ENCODE measurements at places on chromosomes 11 and 22. TPM values are rescaled to one million over a fixed set of nuclear protein-coding genes. Genes with fewer than 3 reads are reported as not detected.

DNA sequence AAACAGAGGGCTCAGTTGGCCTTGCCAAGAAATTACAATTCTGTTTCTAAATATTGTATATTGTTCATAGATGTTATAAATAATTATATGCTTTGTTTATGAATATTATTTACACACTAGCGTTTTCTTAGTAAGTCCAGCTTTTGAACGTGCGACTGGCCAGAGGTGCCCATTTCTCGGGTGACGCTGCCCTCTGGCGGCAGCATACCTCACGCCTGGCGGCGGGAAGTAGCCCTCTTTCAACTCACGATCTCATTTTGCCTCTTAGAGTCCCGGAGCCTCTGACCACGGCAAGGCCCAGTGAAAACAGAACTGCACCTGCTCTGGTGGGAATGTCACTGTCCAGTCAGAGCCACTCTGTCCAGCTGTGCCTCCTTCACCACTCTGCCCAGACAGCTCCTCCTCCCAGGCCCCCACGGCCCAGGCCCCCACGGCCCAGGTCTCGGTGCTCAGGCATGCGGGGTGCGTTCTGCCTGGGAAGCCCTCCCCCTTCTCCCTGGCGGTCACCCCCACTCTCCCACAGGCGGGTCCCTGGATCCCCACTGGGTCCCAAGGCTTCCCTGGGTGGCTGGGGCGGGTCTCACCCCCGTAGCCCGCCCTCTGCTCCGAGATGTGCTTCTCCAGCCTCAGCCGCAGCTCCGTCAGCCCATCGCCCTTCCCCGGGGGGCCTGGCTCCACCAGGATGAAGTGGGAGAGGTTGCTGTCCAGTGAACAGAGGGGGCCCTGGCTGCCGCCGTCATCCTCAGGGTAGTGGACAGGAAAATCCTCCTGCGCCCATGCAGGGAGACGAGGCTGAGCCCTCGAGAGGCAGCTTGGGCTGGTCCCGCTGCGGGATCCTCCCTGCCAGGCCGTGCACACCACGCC lies 19.3 kb downstream of the TSSC4 start:
- peak; percentile 82 for DNase-seq

GRCh38 chr22:21077884-21078508 lies 32.2 kb downstream of the LRRC74B start:
- no peak for DNase-seq

CASP1 gene
- 8.8 TPM for total RNA-seq

GRCh38 chr11:2363577-2364370 lies 13.3 kb upstream of the CD81 start:
- DNase-seq: no peak

KCNQ1OT1 gene
- 0.56 TPM for total RNA-seq

DNA sequence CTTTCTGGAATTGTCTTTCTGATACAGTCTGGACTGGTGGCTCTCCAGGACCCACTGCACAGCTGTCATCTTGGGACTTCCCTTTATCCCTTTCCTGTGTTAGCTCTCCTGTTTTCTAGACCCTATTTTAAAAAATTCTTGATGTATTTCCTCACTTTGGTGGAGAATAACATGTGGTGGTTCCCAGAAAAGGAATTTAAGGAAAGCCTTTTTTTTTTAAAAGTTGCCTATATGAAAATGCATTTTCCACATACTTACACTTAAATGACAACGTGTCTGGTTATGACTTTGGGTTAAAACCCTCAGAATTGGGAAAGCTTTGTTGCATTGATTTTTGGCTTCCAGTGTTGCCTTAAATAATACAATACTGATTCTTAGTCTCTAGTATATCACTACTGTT lies 400.7 kb downstream of the TMEM135 start:
- DNase-seq: no peak

GRCh38 chr11:17766073-17766359 lies 31.4 kb downstream of the KCNC1 start:
- DNase-seq: no peak

- peak; percentile 34 for DNase-seq
Observed at GRCh38 chr11:44708009-44708408, 18.8 kb upstream of the TSPAN18 start.

- no peak for DNase-seq
Observed at GRCh38 chr11:64877390-64878222, 815 bp downstream of the EHD1 start.
